Dermis microvascular lymphatic vessel endothelial cell (primary cell): ENCODE measurements at places on chromosomes 11 and 22. TPM values are rescaled to one million over a fixed set of nuclear protein-coding genes. Genes with fewer than 3 reads are reported as not detected.

TXN2 gene
- 15.1 and 27.6 TPM in 2 replicates for total RNA-seq

NEFH gene
- total RNA-seq: 0.13 TPM in 2 replicates

SLC16A8 gene
- total RNA-seq: under 0.01 and 0.13 TPM in 2 replicates

MAPK11 gene
- 19.9 and 25.9 TPM in 2 replicates for total RNA-seq

LRRC10B gene
- under 0.01 TPM in 1 of 2 replicates, not detected in the other for total RNA-seq

TRIM51 gene
- not detected in 2 replicates for total RNA-seq

ACRV1 gene
- total RNA-seq: 0.13 TPM in 1 of 2 replicates, not detected in the other

SYCE3 gene
- not detected in 2 replicates for total RNA-seq

SYT12 gene
- under 0.01 TPM in 2 replicates for total RNA-seq

GGTLC3 gene
- total RNA-seq: not detected in 2 replicates

GLYATL2 gene
- total RNA-seq: under 0.01 and 0.13 TPM in 2 replicates

GGT1 gene
- 6.9 and 23.0 TPM in 2 replicates for total RNA-seq

TSGA10IP gene
- not detected in 2 replicates for total RNA-seq

DDB1 gene
- total RNA-seq: 310 and 356 TPM in 2 replicates

SLC35E4 gene
- 26.4 and 31.3 TPM in 2 replicates for total RNA-seq

DEPDC7 gene
- total RNA-seq: under 0.01 and 0.13 TPM in 2 replicates

BCO2 gene
- total RNA-seq: 0.13 and 0.63 TPM in 2 replicates
